ENCODE measurements at places on chromosomes 2 and 18. TPM values are rescaled to one million over a fixed set of nuclear protein-coding genes. Genes with fewer than 3 reads are reported as not detected.

Gene CRYGD
- not detected for total RNA-seq

Gene C2orf80
- total RNA-seq = not detected

Gene LIMS4
- 0.77 TPM for total RNA-seq

Gene FAM228A
- total RNA-seq = not detected

Gene KCNK3
- total RNA-seq = not detected

Gene OXER1
- total RNA-seq = 0.21 TPM

Gene LIPG
- 0.16 TPM for total RNA-seq

Gene SLC5A7
- total RNA-seq = not detected

Gene CYP26B1
- total RNA-seq = not detected

Gene CENPA
- 58.7 TPM for total RNA-seq

Gene SKOR2
- total RNA-seq = not detected

Gene DCDC2C
- not detected for total RNA-seq

Gene ASTL
- total RNA-seq = 1.9 TPM

Gene SP5
- total RNA-seq = not detected

Gene DLX1
- total RNA-seq = not detected

Gene REG3G
- total RNA-seq = not detected

Gene SPC25
- total RNA-seq = 42.1 TPM

Gene TGFA
- not detected for total RNA-seq

All from activated CD8-positive, alpha-beta memory T cell treated with anti-CD3 and anti-CD28 coated beads, Interleukin-2, amount 10 ng/mL, durations not matched to agents 7 days and 5 days (primary cell).